AG20443 (cell line): ENCODE measurements at places on chromosomes 6 and 20.

GRCh38 chr20:10909803-10910202 is 236.0 kb upstream of the JAG1 start:
- no peak for DNase-seq

DNA sequence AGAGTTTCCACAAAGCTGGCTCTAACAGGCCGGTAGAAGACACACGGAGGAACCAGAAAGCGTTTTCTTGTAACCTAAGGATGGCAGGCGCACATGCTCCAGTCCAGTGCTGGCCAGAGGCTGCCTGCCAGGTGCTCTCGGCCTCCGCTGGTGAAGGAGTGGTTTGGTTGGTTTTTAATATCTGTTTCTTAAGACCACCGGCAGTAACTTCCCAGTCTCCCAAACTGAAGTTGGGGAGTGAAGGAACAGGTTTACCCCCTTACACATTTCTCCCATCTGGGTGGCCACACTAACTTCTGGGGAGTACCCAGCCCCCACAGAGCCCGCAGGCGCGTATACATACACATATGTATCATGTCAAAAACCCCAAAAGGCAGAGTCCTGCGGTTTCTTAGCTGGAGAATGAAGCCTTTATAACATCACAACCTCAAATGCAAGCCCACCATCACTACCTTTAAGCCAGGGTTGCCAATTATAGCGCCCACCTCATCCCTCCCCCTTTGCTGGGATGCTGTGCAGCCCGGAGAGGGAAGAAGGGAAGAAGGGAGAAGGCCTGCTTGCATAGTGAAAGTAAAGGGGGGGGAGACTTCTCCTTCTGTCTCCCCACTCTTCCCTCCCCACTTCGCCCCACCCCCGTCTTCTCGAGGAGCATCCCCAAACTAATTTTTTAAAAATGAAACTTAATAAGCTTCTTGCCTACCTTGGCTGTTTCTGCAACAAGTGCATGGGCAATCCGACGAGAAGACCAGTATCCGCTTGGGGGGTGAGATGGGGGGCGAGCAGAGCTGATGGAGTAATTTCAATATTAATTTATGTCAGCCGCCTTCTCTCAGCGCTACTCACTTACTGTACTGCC is 1.0 kb downstream of the TRERF1 start:
- peak; percentile 45 for DNase-seq

GRCh38 chr6:53691667-53692133 is 26.1 kb upstream of the KLHL31 start:
- DNase-seq = peak; percentile 18

DNA sequence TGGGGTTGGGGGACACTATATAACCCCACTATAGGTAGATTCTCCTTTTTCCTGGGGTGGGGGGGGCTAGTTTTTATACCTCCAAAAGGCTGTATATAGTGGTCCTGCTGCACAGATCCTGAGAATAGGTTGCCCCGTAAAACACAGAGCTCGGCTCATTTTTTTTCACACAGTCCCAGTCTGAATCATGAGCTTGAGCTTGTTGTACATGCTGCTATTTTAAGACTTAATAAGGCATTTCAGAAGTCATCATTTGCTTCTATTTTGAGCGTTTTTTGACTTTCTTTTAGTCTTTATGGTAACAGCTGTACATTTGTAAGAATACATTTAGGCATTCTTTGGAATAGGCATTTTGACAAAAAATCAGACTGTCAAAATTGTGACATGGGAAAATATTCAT is 30.5 kb downstream of the SLC9A8 start:
- no peak for DNase-seq

DNA sequence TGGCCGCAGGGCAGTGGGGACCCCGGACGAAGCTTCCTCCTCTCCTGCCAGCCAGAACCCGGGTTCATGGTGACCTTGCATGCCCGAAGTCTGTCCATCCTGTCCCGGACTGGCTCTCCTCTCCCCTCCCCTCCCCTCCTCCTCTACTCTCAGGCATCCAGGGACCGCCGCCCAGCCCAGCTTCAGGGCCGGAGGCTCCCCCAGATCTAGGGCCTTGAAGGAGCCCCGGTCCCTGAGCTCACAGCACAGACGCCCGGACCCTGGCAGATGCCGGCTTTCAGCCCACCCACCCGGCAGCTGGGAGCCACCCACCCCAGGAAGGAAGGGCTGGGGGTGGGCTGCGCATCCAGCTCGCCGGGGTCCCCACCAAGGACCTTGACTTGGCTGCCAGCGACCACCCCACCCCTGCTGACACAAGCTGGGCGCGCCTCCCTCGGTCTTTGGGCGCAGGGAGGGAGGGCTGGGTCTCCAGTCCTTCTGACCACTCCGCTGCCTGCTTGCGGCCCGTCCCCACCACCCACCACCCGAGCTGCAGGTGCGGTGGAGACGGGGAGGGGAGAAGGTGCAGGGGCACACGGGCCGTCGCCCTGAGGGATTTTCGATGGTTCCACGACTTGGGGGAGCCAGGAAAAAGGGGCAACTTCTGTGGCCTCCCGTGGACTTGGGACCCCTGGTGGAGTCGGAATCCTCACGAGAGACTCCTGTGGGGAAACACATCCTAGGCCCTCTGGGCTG is 5.8 kb upstream of the ABHD16B start:
- DNase-seq = no peak

GRCh38 chr20:34549291-34549928 is 9.1 kb upstream of the MAP1LC3A start:
- DNase-seq = no peak

GRCh38 chr6:135814043-135814442 is 37.5 kb upstream of the PDE7B start:
- no peak for DNase-seq

- DNase-seq = peak; percentile 34
These were observed 66.9 kb downstream of the FAXC start for GRCh38 chr6:99282479-99283062.

DNA sequence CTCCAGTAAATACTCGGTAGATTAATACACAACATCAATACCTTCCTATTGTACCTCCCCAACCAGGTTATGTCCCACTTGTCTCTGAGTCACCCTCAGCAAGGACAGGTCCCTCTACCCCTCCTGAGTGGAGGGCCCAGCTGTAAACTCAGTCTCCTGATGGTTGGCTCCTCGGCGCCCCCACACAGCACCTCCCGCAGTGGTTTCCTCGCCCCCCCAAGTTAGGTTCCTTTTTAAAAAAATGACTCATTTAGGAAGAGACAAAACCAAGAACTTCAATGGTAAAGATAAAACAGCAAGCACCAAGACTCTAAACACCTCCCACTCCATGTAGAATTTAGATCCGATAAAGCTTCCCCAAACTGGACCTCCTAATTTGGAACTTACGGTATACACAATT is 83.5 kb downstream of the TRERF1 start:
- DNase-seq = no peak

DNA sequence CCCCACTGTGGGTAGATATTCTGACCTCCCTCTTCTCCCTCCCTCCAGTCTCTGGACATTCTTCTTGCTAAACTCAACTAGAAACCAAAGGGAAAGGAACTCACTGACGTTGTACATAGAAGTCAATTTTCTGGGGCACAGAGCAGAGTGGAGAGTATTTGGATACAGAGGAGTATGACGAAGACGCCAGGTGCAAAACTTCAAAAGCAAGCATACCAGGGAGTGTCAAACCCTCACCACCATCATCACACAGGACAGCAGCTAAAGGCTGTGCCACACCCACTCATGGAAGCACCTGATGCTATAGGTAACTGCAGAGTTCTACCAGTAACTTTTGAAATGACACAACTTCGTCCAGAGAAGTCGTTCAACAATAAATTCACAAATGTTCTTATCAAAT is 64.8 kb downstream of the FYN start:
- no peak for DNase-seq

GRCh38 chr6:168374051-168374502 is 54.5 kb upstream of the DACT2 start:
- DNase-seq = no peak

GRCh38 chr6:111563581-111563980 is 42.1 kb downstream of the TRAF3IP2 start:
- no peak for DNase-seq

DNA sequence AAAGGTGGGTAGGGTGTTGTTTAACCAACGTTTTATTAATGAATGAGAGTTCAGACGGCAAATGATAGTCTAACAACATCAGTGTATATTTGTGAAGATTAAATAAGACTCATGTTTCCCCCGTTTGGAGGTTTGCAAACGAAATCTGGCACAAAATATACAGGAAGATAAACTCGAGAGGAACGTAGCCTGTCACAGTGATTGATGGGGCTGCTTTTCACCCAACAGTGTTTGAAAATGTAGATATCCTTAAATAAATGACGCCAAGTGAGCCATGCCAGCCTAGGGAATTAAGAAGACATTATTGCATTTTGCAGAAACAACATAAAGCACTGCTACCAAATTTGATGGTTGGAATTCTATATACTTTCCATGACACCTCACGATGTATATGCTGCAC is 696.5 kb upstream of the FLRT3 start:
- no peak for DNase-seq

DNA sequence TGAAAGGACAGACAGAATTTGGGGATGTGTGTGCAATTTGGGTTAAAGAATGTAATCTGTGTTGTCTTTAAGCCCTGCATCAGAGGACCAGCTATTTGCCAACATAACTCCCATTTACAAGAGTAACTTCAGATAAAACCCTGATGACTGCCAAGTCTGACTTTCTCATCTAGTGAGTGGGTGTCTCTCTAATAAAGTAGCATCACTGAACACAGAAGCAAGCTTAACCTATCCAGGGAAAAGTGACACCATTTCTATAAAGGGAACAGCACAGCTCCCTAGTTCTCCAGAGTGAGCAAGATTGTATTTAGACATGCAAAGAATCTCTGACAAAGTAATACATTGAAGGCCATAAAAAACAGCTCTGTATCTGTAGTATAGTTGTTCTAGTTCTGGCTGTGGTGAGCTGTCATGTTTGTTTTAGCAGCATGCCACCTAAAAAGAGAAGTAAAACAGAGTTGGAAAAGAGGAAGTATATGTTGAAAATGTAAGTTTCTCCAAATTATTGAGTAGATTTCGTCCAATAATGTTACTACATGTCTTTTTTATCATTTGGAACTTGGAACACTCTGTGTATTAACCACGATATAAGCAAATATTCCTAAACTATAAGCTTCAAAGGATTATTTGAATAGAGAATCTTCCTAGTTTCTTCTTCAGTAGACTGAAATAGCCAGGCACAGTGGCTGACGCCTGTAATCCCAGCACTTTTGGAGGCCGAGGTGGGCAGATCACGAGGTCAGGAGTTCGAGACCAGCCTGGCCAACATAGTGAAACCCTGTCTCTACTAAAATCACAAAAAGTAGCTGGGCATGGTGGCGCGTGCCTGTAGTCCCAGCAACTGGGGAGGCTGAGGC is 8.8 kb upstream of the PIM1 start:
- peak; percentile 45 for DNase-seq

DNA sequence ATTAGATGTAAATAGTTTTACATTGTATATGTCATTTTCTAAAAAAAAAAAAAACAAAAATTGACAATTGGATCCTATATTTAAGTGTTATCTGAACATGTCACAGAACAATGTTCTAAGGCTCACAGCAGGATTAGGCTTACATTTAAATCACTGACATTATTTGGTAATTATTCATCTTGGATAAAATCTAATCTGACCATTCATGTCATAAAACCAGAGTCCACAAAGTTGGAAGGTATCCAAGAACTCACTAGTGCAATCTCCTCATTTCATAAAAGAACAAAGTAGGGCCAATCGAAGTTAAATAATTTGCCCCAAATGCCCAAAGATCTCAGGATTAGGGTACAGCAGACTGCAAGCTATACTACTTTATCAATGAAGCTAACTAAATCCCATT is 73.0 kb downstream of the PDSS2 start:
- DNase-seq = no peak

DNA sequence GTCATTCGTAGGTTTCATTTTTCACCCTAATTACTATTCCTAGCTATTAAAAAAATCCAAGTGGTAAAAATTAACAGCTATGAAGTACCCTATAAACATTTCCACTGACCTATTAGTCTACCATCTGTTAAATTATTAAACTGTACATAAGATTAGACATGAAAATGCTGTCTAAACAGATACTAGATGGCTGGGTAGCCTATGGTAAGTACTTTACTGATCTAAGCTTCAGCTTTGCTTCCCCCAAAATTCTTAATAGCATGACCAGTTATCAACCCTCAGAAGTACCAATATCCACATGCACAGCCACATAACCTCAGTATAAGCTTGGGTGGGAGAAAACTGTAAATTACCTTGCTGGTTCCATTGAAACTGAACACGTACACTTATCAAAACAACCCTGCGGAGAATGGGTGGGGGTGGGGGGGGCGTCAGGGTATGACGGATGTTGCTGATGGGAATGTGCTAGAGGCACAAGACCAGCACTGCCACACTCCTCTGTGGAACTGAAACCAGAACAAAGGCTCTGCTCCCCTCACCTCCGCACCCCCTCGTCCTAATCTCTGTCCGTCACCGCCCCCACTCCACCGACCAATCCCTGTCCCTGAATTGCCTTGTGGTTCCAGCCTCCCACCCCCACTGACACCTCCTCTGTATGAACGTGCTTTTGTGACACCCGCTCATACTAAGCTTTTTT is 45.3 kb downstream of the B4GALT5 start:
- DNase-seq = no peak

DNA sequence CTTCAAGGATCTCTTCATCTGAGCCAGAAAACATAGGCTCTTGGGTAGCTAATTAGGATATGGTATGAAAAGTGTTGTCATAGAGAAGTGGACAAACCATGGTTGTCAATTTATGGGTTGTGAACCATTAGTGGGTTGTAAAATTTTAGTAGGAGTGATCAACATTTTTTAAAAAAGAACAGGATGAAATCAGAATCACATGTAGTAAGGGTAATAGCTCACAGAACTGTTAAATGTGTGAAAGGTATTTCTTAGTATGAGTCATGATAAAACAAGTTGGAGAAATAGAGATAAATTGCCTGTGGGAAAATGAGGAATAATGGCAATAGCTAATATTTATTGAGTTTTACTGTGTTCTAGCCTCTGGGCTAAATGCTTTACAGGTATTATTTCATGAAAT is 113.4 kb downstream of the MAP3K4 start:
- no peak for DNase-seq

DNA sequence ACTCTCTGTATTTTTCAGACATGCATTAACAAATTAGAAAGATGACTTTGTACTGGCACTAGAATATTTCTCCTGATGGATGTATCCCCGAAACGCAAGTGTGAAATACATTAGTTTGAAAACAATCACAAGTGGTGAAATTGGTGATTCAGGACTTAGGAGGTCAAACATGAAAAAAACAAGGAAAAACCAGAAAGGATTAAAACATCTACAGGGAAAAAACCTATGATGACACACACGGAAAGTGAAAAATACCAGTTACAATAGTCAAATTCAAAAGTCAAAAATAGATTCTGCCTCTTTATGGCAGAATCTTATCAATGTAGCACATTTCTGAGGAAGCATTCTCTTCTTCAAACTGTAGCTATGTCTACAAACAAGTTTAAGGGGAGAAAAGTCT is 129.0 kb upstream of the SGK1 start:
- DNase-seq = peak; percentile 20
